BJ (cell line): ENCODE measurements at places on chromosomes 2 and 18.

- DNase-seq, result no peak
Measured at GRCh38 chr2:238696331-238696730, 151.6 kb upstream of the TWIST2 start.

GRCh38 chr2:18066894-18067293 is 188.4 kb downstream of the KCNS3 start:
- DNase-seq, result no peak

DNA sequence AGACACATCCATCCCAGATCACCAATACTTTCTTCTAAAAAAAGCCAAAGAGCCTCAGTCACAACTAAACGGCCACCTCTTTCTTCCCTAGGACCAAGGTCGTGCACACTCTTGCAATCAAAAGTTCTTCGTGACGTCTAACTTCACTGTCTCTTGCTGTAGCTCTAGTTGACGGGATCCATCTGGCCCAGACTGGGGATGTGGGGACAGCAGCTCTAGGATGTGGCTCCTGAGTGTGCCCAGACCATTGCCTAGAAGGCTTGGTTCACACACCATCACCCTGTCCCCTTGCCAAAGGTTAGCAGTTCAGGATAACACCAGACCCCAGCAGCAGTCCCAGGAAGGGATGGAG is 98.2 kb downstream of the TNS1 start:
- DNase-seq, result no peak

- DNase-seq, result no peak
Measured at GRCh38 chr2:138321458-138321857, 180.1 kb upstream of the SPOPL start.

- DNase-seq, result no peak
Measured at GRCh38 chr2:50066873-50067272, 912.6 kb upstream of the FSHR start.

DNA sequence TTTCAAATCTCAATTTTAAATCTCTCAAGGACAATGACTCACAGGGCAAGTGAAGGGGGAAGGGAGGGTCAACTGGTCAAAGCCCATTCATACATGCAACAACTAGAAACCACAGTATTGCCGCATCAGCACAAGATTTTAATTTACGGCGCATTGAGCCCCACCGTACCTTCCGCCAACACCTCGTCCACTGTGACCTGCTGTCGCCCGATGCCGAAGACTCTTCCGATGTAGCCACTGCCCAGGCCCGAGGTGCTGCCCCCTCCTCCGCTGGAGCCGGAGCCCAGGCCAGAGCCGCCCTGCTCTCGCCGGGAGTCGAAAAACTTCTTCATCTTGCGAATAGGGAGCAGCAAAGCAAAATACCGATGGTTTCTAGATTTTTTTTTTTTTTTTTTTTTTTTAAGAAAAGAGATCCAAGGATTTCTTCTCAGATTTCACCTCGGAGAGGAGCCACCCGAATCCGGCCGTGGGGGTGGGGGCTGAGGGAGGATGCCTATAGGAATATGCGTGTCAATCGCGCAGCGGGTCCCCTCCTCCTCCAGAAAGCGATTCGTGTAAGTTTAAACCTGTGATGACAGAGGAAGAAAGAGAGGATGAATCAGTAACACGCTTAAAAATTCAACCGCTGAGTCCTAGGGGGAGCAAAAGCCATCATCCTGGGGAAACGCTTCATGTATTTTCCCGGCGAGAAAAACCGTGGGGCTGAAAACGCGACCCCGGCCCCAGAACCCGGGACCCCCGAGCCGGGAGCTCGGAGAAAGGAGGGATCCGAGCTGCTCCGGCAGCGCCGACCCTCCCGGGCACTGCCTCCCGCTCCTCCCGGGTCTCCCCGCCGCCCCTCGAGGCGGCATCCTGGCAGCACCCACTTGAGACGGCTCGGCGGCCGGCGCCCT is 584 bp downstream of the AAK1 start:
- DNase-seq, result no peak

GRCh38 chr2:240568678-240569522 is 616 bp downstream of the RNPEPL1 start:
- no peak for DNase-seq

- no peak for DNase-seq
Measured at GRCh38 chr2:153432381-153432780, 46.2 kb downstream of the RPRM start.

GRCh38 chr2:183089192-183089851 is 10.8 kb downstream of the DUSP19 start:
- no peak for DNase-seq

DNA sequence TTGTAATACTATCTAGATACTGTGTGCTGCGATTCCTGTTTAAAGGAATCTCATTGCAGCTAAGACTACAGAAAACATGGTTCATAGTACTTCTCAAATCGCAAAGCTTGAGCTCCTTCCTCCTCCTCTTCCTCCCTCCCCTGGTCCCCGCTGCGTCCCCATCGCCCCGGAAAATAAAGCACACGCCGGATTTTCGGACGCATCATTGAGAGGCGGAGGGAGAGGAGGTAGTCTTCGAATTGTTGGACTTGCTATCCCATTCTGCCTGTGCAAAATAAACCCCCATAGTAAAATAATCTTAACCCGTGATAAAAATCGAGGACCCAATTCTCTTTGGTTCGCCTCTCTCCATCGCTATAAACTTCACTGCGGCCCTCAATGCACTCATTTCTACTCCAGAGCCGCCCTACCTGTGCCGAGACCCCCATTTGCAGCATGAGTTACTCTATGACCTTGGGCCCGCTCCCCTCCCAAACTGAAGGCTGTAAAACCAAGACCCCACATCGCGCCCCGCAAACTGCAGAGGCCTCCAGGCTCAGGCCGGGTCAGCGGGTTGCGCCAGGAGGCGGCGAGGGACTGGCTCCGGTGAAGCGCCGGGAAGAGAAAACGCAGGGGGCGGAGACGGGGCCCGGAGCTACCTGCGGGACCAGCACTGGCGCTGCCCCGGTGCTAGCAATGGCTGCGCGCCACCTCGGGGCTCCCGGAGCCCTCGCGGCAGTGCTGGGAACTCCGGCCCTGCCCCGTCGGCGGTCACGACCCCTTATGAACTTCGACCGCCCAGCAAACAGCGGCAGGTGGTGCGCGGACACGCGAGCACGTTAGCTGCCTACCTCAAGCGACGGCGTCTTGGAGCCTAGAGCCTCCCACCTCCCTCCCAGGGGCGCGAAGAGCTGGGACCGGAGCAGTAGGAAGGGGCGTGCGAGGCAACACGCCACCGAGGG is 649 bp downstream of the ESCO1 start:
- DNase-seq, result no peak

DNA sequence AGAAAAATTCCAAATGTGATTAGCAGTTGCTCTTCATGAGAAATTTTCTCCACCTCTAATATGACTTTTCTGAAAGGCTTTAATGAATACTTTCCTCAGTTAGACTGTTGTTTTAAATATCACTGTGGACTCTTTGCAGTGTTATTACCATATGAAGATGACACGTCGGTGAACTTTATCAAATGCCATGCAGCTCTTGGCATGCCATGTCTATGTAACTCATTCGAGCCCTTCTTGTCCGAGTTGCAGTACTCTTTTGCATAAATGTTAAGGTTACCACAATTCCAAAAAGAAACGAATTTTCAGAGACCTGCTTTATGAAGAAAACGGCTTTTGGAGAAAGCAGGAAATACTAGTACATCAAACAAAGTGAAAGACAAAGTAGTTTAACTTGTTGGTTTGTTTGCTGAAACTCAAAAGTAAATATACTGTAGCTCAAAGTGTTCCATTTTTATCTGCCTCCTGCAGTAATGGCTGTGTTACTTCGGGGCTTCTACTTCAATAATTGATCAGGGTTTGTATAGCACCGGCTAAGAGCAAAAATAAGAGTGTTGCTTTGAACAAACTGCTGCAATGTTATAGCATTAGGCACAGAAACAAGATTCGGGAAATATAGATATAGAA is 204.1 kb downstream of the ARHGAP15 start:
- no peak for DNase-seq

DNA sequence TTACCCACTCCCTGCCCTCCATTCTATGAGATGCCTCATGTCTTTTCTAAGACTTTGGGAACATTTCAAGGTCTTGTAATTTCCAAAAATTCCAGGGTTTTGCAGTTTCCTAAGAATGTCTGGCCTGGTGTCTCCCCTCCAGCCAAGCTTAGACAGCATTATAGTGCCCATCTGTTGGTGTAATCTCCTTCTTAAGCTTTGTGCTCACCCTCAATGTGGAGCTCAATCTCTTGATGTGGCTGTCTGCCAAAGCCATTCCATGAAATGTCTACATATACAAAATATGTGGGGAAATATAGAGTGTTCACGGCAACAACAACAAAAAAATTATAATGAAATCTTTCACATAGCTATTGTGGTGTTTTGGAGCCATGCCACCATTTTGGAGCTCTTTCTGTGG is 558.4 kb downstream of the PIK3C3 start:
- DNase-seq, result no peak

DNA sequence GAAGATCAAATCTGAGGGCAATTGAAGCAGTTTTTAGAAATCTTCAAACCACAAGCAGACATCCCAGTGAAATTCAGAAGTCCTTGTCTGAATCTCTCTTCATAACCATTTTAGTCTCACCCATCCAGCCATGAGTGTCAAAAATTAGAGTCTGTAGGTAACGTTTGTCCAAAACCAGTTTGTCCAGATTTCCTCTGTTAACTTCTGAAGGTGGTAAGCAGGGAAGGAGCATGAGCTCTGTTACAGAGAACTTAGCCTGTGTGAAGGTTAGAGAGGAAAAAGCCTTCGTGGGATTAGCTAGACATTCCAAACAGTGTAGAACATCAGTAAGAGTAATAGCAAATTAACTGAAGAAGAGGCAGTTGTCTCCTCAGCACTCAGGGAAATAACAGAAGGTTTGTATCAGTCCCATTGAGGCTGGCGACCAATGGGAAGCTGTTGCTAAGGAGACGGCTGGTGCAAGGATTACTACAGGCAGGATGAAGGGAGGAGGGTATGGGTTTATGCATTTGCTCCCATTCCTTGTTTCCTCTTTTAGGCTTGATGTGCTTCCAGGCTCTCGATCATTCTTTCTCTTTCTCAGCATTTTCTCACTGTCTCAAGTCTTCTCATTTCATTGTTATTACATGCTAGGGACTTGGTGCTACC is 8.7 kb upstream of the GPR155 start:
- no peak for DNase-seq

GRCh38 chr2:161163440-161163839 is 3.2 kb downstream of the TANK start:
- no peak for DNase-seq

- DNase-seq, result no peak
Measured at GRCh38 chr2:8965216-8965969, 38.1 kb downstream of the MBOAT2 start.

DNA sequence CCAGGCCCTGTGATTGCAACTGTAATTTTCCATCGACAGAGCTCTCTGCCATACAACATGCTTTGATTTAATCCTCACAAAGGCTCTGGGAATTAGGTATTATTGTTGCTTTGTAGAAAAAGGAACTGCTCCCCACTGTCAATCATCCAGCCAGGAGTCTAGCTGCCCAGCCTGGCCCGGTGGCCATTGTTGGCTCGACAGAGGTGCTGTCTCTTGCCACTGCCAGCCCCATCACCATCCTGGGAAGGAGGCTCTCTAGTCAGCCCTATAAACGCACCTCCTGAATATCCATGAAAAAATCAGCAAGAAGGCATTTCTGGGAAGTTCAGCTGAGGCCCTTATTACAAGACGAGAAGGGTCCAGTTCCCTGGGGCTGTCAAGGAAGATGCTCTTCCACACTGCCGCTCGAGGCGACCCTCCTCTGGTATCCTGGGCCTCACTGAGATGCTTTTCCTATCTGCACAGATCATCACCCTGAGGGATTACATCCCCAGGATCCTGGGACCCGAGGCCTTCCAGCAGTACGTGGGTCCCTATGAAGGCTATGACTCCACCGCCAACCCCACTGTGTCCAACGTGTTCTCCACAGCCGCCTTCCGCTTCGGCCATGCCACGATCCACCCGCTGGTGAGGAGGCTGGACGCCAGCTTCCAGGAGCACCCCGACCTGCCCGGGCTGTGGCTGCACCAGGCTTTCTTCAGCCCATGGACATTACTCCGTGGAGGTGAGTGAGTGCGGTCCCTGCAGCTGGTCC is 71.0 kb downstream of the TPO start:
- DNase-seq, result no peak

- DNase-seq, result peak; percentile 73
Measured at GRCh38 chr2:20604951-20605381, 45.9 kb downstream of the HS1BP3 start.

DNA sequence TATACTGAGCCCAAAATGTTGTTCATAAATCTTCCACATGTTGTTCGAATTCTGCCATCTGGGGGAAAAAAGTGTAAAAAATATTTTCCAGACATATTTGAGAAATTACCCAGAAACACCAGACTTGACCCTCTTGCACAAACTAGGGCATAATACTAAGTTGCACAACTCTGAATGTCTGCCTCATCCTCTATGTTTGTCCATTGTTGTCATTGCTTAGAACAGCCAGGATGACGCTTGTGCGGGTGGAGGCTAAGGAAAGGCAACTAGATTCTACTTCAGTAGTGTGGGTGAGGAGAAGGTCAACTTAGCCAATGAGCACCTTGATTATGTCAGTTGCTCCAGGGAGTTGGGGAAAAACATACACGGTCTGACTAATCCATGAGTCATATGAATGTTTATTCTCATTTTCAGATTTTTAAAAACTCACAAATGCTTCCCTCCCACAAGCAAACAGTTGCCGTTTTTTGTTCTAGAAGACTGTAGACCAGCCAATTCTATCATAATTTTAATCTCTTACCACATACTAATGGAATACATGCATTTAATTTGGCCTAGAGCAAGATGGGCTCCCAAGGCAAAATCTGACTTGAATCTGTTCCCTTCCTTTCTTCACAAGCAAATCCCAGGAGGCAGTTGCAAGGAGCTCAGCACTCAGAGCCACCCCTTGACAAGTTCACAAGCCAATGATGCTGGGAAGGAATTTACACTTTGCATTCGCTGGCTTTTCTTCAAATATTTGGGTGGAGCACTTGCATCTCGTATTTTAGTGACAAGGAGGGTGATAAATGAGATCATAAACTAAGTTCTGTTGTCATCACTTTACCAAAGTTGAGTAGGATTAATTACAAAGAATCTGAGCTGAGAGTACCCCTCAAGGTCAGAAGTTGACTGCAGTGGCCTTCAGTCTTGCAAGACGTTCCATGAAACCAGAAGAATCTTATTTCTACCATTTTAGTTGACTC is 163.2 kb upstream of the TWIST2 start:
- DNase-seq, result peak; percentile 99

- no peak for DNase-seq
Measured at GRCh38 chr18:32899819-32900218, 127.0 kb upstream of the KLHL14 start.

DNA sequence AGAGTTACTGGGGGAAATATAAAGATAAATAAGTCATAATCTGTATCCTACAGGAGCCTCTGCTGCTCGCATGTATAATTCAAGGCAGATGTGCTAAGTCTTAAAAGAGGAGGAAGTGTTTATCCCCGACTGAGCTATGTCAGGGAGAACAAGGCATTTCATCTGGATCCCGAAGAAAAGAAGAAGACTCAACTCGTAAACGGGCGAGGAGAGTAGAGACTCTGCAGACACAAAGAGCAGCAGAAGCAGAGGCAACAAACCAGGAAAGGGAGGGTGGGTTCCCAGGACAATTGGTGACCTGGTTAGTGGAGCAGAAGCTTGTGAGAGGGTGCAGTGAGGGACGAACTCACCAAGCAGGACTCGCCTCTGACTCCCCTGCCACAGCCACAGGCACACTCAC is 368.6 kb downstream of the EIPR1 start:
- DNase-seq, result no peak

GRCh38 chr2:75586971-75587370 is 26.2 kb upstream of the EVA1A start:
- DNase-seq, result no peak

GRCh38 chr2:178450524-178450773 is 526 bp downstream of the PRKRA start:
- no peak for DNase-seq
